ENCODE measurements at places on chromosomes 6 and 20.

DNA sequence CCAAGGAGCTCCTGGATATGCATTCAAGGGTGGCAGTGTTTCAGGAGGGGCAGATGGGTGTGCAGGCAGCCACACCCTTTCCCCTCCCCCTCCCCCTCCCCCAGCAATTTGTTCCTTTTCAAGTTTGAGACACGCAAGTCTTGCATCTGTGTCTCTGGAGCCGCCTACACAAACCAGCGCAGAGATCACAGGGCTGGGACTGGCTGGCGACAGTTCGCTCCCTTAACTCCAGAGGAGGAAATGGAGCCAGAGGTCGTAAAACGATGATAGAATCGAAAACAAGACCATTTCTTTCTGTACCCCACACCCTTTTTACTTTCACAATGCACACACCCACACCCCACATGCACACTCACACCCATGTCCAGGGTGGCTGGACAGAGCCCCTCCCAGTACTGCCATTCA, 163.1 kb downstream of the LY86 start:
- no peak for DNase-seq

DNA sequence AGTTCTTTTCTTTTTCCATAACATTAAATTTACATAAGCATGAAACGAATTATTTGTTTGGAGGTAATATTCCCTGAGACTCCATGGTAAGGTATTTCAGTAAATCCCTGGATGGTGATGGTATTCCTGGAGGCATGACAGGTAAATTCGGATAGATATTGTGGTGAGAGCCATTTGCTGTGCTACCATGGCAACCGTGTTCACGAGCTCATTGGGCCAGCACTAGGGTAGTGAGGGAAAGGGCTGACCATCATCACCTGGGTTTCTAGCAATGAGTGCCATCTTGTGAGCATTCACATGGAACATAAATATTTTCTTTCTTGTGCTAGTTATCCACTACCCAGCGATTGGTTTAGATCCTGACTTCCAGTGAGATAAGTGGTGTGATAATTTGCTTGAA, 51.9 kb upstream of the GNRH2 start:
- no peak for DNase-seq

DNA sequence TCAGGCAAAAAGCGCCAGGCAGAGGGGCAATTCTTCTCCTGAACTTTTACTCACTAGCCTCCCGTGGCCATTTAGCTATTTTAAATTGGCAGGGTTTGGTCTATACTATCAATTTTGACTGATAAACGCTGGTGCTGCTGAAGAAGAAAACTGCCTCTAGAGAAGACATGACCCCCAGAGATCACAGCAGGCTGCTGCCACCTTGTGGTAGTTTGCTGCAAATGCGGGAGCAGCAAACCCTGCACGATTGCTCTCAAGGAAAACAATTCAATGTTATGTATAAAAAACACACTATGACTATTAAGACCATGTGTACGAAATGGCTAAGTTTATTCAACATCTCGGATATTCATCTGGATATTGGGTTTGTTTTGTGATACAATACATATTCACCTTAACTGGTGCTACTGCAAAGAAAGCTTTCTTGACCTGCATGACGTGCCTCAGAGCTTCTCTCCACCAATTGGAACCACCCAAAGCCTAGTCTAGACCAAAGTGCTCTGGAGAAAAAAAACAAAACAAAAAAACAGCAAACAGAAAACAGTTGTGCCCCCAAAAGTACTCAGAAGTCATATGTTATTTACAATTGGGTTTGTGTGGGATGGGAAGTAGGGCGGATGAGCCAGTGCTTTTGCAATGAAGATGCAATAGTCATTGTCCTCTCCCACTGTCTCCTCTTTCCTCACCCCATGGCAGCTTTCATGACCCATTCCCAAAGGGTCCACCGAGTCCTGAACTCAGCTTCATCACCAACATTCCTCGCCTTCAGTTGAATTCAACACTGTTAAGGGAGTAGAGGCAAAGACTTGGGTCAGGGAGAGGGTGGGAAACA, 19.6 kb upstream of the IL17F start:
- peak; percentile 50 for DNase-seq

GRCh38 chr20:45246109-45246508, 8.3 kb downstream of the SLPI start:
- DNase-seq: no peak

DNA sequence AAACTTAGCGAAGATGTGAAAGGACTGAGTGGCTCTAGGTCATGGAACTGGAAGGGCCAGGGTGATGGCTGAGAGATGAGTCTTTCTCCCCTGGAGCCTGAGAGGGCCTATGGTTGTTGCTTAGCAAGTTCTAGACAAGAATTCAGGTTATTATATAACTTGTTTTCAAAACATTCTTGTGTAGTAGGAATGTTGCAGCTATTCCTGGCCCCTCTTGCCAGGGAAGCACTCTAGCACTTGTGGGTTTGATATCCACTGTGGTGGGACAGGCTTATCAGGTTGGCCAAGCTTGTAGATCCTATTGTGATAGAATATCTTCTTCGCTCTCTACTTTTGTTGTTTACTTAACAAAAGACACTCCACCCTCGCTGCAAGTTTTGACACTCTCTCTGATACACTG, 211.8 kb upstream of the CITED2 start:
- DNase-seq: peak; percentile 16

- no peak for DNase-seq
These were observed 338.2 kb upstream of the ZFP64 start for GRCh38 chr20:52529826-52530225.

DNA sequence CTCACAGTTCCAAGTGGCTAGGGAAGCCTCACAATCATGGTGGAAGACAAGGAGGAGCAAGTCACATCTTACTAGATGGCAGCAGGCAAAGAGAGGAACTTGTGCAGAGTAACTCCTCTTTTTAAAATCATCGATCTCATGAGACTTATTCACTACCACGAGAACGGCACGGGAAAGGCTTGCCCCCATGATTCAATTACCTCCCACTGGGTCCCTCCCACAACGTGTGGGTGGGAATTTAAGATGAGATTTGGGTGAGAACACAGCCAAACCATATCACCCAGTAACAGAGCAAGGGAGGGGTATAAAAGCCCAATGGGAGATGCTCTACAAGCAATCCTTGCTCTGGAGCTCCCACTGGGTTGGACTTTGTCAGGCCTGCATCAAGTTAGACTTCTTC, 80.4 kb downstream of the JPH2 start:
- DNase-seq: no peak
